Right cardiac atrium (tissue), 5 donors: ENCODE measurements at places on chromosomes 7 and 10.
A peak's percentile ranks its signal among the peaks of the same experiment; 100 is the strongest.

GRCh38 chr7:46288861-46289260 lies 367.8 kb upstream of the IGFBP3 start:
- no peak for DNase-seq

- no peak for DNase-seq
These were observed 251.2 kb downstream of the TNS3 start for GRCh38 chr7:47330561-47331178.

- DNase-seq, result no peak
These were observed 70.0 kb upstream of the VOPP1 start for GRCh38 chr7:55642266-55642665.

DNA sequence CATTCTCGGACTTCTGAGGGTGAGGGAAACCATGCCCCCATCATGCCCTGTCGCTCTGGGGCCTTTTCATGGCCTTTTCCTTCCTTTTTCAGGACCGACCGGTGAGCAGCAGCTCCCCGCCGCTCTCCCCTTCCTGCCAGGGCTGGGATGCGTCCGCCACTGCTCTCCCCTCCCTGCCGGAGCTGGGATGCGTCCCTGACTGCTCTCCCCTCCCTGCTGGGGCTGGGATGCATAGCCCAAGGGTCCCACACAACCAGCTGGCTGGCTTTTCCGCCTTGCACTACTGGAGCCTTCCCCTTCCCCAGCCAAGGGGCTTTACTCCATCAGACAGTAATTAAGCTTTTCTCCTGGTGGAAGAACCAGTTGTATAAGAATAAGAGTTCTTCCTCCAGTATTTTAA lies 129.7 kb upstream of the COBL start:
- DNase-seq, result no peak

DNA sequence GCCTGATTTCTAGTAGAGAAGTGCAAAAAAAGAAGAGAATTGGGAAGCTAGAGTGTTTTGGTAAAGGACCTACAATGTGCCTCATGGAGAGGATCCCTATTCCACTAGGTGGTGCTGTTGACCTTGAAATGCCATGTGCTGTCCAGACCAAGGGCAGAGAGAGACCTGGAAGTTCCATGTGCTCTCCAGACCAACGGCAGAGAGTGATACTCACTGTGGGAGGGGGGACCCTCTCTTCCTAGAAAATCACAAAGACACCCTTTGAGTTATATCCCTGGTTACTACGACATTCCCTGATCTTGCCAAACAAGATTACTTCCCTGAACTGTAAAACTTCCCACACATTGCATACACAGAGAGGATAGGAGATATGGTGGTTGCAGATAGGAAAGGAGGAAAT lies 212.7 kb upstream of the ZNF804B start:
- no peak for DNase-seq

- DNase-seq, result peak; percentile 88
These were observed 2.8 kb downstream of the FAM53B start for GRCh38 chr10:124741281-124741921.
